ENCODE measurements at places on chromosomes 6 and 20.
A peak's percentile ranks its signal among the peaks of the same experiment; 100 is the strongest.

- no peak for DNase-seq
Measured at GRCh38 chr6:19665613-19665909, 171.6 kb upstream of the ID4 start.

DNA sequence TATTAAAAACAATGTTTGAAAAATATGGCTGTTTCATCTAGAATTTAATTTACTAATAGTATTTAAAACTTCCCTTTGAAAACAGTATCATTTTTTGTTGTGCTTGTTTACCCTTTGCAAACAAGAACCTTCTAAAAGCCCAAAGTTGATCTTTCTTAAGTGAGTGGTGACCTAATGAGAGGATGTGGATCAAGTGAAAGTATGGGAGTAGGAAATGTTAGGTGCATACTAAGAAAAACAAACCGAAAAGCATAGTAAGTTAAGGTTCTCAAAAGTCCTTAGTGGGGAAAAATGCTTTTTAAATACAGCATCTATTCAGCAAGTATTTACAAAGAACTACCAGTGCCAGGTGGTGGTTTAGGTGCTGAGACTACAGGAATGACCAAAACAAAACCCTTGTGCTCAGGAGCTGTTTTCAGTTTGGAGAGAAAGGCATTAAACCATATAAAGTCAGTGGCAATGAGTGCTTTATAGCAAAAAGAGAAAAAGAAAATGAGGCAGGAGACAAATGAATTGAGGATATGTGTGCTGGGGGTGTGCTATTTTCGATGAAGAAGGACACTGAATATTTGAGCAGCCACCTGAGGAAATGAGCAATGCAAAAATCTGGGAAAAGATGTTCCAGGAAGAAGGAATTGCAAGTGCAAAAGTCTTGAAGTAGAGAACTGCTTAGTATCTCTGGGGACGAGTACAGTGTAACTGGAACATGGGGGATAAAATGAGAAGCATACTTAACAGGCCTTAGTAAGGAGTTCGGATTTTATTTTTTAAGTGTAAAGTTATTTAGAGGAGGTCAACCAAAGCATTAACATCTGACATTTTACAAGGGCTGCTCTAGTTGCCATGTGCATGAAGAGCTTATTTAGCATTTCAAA lies 24.0 kb downstream of the RNF146 start:
- no peak for DNase-seq

GRCh38 chr20:7352165-7352564 lies 584.7 kb downstream of the BMP2 start:
- DNase-seq, result no peak

- DNase-seq, result peak; percentile 48
Measured at GRCh38 chr6:47655719-47656595, 42.4 kb upstream of the ADGRF4 start.

- no peak for DNase-seq
Measured at GRCh38 chr6:112040956-112041355, 12.9 kb upstream of the CCN6 start.

DNA sequence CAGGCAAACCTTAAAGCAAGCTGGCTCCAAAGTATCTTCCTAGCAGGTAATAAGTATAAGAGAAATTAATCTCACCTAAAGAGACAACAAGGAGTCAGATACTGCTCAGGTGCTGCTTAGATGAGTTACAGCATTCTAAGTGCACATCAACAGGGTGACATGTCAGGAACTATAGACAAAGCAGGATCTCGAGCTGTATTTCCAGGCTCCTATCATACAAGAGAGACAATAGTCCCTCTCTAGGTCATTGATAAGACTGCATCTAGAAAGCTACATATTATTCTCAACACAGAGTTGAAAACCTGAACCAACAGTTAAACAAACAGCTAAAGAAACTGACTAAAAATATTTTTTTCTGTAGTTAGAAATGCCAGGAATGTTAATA lies 3.9 kb downstream of the PTPRK start:
- DNase-seq, result no peak

- no peak for DNase-seq
Measured at GRCh38 chr6:83867527-83868161, 8.2 kb downstream of the CYB5R4 start.

DNA sequence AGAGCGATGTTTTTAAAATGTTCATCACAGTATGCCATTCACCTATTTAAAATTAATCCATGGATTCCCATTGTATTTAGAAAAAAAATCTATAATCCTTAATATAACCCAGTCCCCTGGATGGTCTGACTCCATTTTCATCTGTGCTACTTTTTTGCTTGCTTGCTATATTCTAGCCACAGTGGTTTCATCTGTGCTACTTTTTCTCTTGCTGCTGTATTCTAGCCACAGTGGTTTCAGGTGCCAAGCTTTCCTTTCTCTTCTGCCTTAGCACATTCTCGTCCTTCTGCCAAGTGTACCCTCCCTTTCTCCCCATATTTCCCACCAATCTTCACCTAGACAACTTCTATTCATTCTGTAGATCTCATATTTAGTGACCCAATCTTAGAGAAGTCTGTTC lies 33.3 kb upstream of the SOX4 start:
- no peak for DNase-seq

GRCh38 chr20:13119583-13119982 lies 101.5 kb upstream of the ISM1 start:
- DNase-seq, result peak; percentile 47

DNA sequence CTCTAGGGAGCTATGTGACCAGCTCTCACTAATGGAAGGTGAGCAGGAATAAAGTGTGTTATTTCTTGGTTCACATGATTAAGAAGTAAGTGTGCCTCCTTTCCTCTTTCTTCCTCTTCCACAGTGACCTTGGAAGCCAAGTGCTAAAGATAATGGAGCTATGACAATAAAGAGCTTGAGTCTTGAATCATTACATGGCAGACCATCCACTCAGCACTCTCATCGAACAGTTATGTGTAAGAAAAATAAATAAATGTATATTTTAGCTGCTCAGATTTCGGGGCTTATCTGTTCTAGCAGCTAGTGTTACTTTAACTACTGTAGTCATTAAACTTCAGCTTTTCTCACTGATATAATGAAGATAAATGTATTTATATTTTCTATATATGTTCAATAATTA lies 72.9 kb downstream of the HDGFL1 start:
- no peak for DNase-seq

DNA sequence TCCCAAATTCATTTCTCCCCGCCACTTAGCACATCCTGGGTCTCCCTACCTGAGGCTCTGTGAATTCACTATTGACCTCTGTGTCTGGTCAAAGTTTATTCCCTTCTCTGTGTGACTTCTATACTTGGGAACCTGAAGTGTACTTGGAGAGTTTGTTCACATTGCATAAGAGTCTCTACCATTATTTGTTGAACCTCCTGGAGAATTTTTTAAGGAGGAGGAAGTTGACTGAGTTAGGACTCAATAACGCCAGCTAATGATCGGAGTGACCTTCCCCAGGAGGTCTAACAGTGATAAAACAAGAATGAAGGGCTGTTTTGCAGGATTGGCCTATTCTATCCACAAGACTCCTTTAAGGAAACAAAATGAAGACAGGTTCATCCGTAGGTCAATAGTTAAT lies 23.6 kb downstream of the STMND1 start:
- DNase-seq, result peak; percentile 43

GRCh38 chr6:45411959-45412358 lies 34.2 kb upstream of the SUPT3H start:
- DNase-seq, result no peak

DNA sequence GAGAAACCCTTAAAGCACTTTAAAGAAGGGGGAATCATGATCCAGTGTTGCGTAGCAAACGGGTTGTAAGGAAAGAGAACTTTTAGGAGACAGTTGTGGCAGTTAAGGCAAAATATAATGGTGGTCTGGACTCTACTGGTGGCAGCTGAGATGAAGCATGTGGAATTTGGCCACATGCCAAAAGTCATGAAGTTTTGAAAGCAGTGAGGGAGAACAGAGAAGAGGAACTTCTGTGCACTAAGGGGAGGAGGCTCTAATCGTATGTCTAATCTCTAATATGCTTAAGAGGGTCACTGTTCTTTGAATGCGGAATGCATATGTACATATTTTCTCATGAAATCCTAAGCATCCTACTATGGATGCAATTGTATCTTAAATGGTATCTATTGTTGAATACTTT lies 91.5 kb downstream of the RIMS1 start:
- no peak for DNase-seq

GRCh38 chr20:1266167-1266973 lies at the start of gene SNPH:
TSS of gene SNPH (plus strand) at chr20:1266294. CDS start at chr20:1296240, 29,946 bp downstream.
- DNase-seq, result peak; percentile 76

GRCh38 chr6:133499662-133500061 lies 258.5 kb downstream of the EYA4 start:
- no peak for DNase-seq

GRCh38 chr6:46078294-46078693 lies 51.5 kb upstream of the ENPP4 start:
- no peak for DNase-seq

DNA sequence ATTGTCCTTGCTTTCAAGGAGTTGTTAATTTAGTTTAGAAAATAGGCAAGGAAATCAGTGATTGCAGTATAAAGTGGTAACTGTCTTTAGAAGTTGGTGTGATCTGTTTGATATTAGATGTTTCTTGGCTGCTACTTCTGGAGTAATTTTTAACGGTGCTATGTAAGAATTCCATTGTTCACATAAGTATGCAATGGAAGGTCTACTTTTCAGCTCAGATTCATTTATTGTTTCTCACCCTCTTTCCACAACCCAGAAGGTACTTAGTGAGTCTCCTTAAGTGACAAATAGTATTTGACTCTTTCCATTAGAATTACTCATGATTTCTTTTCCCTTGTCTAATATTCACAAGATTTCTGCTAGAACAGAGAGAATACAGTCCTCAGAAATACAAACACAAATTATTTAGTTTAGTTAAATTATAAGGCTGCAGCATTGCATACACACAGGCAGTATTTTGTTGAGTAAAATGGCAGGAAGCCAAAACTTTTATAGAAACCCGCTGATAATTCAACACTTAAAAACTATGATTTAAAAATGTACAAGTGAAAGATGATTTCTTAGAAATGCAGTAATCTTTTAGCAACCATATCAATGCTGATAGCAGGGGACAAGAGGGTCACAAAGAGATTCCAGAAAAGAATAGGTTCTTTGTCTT lies 554.3 kb downstream of the CD109 start:
- no peak for DNase-seq

GRCh38 chr20:53926428-53927028 lies 143.9 kb downstream of the BCAS1 start:
- peak; percentile 26 for DNase-seq

DNA sequence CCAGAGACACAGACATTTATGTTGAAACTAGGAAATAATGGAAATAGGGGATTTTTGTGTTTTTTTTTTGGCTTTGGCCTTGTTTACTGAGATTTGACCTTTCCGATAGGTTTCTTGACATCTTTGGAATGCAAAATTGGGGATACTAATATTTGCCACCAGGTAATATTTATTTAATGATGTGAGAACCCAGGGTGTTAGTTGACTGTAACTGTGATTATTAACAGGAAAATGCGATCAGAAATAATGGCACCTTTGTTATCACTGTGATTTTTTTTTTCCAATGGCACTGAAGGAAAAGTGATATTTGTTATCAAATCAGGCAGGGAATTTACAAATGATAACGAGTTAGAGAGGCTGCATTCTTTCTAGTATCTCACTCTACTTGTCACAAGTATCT lies 330.5 kb downstream of the SOX4 start:
- no peak for DNase-seq

DNA sequence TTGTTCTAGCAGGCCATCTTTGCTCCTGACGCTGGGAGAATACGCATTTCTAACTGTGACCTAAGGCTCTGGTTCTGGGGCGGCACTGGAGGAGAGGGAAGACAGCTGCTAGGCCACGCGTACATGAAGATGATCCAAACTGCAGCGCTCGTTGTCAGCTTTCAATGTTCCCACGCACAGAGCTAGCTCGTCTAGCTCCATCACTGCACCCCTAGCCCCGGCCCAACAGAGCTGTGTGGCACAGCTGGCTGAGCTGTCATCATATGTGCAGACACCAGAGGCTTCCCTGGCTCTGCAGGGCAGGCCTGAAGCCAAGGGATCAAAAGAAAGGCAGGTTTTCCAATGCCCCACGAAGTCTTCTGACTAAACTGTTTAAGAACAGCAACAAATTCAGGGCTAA lies 124.7 kb downstream of the IRF4 start:
- DNase-seq, result no peak

DNA sequence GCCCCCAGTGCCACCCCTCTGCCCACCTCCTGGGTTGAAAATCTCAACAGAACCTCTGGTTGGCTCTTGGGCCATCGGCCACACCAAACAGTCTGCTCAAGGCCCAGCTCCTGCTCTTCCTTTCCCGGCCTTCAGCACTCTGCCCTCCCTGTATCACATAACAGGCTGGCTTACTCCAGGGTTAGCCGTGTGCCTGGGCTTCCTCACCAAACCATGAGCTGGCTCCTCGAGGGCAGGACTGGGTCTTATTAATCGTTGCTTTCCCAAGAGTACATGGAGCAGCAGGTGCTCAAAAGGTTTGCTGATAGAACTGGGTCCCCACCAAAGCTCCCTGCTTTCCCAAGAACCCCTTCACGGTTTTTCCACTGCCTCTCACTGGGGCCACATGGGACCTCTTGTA lies 12.7 kb upstream of the FAM83C start:
- no peak for DNase-seq

DNA sequence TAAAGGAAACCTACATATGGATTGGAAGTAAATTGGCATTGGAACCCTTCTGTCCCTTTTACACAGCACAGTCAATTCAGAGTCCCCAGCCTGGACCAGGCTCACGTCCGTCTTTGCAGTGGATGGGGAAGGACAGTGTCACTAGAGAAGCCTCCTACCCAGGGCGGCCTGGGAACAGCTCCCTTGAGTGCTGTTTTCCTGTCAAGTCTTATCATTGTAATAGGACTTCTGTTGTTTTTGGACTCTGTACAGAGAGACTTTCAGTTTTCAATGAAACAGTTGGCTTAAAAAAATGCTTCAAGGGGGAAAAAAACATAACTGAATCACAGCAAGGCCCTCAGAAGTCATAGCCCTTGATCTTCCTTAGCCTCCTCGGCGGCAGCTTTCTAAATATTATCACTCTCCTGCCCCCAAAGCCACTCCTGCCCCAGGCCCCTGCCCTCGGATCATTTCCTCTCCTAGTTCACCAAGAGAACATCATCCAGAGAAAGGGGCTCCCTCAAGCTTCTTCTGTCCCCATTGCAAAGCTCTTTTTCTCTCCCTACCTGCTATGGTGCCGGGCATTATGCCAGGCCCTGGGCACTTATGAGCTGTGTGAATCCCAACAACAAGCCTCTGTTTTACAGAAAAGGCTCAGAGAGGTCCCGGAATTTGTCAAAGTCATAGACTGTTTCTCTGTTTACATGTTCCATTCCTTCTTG lies 37.8 kb upstream of the CNKSR3 start:
- no peak for DNase-seq

- no peak for DNase-seq
Measured at GRCh38 chr6:126888727-126889725, 229.4 kb upstream of the RSPO3 start.

DNA sequence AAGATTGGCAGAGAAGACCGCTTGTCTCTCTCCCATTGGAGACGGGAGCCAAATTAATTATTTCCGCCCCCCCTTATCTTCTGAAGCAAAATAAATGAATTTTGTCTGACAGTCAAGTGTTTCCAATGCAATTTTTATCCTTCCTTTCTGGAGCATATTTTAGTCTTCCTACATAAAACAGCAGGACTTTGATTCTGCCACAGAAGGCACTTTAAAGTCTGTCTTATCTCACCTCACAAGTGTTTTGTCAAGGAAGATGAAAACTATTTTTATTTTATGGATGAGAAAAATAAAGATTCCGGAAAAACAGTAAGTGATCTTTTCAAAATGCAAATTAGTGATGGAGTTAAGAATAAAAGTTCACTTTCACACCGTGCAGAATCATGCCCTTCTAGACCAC lies 140.4 kb downstream of the OPRM1 start:
- DNase-seq, result no peak

All from mucosa of gallbladder (tissue), 1 donor.